ENCODE measurements at places on chromosomes 13 and 19.

- DNase-seq, result no peak
Observed at GRCh38 chr13:99972190-99972731, 694 bp upstream of the ZIC5 start.

DNA sequence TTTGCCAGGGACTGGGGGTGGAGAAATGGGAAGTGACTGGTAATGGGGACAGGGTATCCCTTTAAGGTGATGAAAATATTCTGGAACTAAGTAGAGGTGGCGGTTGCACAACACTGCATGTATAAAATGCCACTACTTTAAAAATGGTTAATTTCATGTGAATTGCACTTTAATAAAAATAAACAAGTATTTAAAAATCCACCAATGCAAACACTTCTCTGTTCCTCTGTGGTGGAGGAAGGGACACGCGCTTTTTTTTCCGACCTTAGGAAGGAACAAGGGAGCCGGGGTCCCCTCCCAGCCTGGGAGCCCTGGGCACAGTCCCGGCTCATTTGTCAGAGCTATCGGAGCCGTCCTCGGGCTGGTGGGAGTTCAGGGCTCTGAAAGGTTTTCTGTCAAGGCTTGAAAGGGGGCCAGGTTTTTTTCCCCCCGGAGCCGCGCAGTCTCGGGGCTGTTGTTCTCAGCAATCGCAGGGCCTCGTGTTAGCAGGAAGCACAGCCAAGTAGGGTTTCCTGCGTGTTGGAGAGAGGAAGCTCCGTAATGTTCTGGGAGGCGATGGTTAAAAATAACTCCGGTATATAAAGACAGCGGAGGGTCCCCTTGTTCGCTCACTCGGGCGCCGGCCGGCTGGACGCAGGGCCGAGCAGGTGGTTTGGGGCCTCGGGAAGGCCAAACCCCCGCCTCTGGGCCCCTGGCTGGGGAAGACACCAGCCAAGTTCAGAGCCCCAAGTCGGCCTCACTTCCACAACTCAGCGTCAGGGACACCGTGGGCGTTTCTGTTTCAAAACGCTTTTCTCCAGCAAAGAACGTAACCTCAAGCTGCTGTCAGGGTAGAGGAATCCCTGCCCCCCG, 41.2 kb upstream of the KLF2 start:
- peak; percentile 85 for DNase-seq

GRCh38 chr19:14410091-14411051, 8.8 kb downstream of the DDX39A start:
- DNase-seq, result no peak

- DNase-seq, result no peak
Observed at GRCh38 chr19:55344444-55344843, 4.8 kb downstream of the KMT5C start.

- no peak for DNase-seq
Observed at GRCh38 chr19:23561341-23561740, 125.7 kb downstream of the ZNF675 start.

GRCh38 chr19:16876904-16877361, 11.9 kb upstream of the F2RL3 start:
- no peak for DNase-seq

- DNase-seq, result no peak
Observed at GRCh38 chr19:7260161-7260560, 34.1 kb downstream of the INSR start.

- no peak for DNase-seq
Observed at GRCh38 chr19:34189199-34189916, 17.1 kb downstream of the LSM14A start.

- DNase-seq, result no peak
Observed at GRCh38 chr13:48178126-48178525, 54.9 kb upstream of the ITM2B start.

Measured in stimulated activated CD4-positive, alpha-beta T cell treated with anti-CD3 and anti-CD28 coated beads, Interleukin-2, amount 100 ng/mL, for 24 hours (primary cell).